ENCODE measurements at places on chromosomes 6 and 20.
A peak's percentile ranks its signal among the peaks of the same experiment; 100 is the strongest.

DNA sequence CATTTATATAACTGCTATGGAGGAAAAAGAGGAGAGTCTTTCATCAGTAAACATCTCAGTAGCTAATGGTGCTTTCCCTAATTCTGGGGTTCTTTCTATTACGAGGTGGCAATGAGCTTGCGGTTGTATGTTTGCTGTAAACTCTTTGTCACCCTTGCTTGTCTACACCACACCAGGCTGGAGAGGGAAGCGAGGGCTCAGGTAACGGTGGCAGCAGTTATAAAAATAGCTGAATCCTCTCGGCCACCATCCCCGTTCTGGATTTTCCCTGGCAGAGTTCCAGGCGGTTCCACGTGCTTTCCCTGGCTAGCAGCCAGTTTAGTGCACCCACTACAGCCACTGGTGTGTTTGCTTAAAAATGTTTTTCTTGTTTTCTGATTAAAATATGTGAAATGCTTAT lies 39.0 kb downstream of the MAS1 start:
- peak; percentile 77 for DNase-seq

DNA sequence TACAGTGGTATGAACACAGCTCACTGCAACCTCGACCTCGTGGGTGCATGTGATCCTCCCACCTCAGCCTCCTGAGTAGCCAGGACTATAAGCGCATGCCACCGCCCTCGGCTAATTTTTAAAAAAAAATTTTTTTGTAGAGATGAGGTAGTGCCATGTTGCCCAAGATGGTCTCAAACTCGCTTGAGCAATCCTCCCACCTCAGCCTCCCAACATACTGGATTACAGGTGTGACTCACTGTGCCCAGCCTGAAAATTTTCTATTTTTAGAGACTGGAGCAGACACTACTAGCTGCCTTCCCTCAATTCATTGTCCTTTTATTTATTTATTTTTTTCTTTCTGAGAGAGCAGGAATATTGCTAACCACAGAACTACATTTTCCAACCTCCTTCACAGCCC lies 20.3 kb upstream of the GTF3C6 start:
- no peak for DNase-seq

DNA sequence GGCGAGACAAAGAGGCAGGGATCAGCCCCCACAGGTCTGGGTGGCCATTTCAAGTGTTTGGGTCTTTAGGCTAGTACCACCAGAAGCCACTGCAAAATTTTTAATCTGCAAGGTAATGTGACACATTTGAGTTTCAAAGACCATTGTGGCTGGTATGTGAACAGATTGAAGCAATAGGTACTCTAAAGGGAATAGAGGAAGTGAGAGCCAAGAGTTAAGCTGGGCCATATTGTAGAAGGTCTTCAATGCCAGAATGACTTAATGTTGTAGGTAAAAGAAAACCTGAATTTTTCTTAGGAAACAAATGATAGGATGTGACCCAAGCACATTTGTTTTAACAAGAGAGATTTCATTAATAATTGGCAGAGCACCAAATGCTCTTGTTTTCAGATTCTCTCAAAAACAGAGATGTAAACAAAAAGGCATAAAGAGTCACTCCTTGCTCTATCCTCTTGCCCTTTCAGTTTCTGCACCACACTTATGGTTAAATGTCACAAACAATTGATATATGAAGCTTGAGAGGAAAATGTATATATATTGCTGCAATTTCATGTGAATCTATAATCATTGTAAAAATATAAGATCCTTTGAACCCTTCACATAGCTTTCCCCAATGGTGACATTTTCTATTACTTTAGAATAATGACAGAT lies 307.1 kb upstream of the PLN start:
- no peak for DNase-seq

DNA sequence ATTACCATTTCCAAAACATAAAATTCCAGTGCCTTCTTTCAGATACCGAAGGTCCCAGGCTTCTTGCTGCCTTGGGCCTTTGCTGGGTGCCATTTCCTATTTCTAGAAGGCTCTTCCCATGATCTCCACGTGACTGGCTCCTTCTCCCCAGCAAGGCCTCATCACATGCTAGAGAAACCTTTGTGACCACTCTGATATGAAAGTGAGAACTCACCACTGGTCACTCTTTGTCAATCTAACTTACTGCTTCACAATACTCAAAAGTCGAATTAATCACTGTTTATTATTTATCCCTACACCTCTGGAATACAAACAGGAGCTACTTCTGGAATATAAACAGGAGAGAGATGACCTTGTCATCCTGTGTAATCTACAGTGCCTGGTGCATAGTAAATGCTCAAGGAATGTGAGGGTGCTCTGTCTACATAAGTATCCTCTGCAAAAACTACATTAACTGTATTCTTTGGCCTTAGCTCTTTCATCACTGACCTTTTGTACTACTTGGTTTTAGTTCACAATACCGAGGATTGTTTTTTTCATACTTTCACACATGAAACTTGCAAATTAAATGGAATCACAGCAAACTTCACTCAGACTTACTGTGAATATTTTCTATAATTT lies 1.6 kb downstream of the STX7 start:
- DNase-seq = no peak

DNA sequence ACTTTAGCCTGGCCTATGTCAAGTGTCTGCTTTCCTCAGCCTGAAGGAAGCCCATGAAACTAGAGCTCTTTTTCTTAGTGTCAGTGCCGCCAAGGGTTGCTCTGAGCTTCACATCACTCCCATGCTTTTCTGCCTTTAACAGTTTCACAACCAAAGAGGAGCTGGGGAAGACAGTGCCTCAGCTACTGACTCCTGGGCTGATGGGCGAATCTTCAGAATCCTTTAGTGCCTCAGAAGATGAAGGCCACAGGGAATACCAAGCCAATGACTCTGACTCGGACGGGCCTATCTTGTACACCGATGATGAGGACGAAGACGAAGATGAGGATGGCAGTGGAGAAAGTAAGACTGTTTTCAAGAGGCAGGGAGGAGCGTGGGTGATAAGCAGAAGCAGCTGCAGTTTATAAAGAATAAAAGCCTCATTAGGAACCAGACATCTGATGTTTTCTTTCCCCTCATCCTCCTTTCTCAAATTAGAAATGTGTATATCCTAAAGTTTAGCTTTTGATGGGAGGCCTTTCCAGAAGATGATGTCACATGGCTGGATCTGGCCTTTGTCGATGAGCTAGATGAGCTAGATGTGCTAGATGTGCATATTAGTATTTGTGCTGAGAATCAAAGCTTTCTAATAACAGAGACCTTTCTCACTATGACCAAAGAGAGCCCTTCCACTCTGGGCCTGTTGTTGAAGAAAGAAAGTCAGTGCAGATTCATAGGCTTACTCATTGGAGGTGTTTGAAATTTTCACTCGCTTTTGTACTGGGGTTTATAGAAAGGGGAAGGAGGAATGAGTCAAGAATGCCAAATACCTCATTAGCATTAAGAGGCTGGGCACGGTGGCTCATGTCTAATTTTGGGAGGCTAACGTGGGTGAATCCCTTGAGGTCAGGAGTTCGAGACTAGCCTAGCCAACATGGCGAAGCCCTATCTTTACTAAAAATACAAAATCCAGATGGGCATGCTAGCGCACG lies 70.7 kb upstream of the LTV1 start:
- DNase-seq = no peak

- DNase-seq = no peak
Measured at GRCh38 chr20:8755340-8756118, 313.4 kb upstream of the PLCB4 start.

GRCh38 chr6:111667931-111668330 lies 62.3 kb upstream of the TRAF3IP2 start:
- DNase-seq = no peak

DNA sequence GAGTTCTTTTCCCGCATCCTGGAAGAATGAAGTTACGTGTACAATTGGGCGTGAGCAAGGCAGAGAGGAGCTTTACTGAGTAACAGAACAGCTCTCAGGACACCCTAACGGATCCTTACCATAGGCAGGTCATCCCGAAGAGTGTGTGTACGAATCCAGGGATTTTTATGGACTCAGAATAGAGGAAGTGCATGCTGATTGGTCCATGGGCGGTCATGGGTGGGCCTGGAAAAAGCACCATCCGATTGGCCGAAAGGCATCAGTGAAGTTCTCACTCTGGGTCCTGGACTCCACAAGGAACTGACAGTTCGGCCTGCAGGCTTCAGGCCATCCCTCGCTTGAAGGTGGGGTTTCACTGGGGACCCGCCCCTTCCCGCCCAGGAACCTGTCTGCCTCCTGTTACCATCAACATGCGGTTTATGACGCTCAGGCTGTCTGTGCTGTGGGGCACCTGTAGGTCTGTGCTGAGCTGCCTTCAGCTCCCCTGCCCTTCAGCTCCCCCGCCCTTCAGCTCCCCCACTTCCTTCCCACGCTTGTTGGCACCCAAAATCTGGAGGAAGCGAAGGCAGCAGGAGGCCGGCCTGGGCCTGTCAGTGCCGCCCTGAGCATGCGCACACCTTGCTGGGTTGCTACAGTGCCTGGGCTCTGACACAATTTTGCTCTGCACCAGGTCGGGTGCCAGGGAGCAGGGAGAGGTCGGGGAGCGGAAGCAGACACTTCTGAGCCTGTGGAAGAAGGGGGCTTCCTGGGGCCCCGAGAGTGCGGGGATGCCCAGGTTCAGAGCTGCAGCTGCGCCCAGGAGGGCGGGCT lies 57.9 kb upstream of the MANEA start:
- no peak for DNase-seq

DNA sequence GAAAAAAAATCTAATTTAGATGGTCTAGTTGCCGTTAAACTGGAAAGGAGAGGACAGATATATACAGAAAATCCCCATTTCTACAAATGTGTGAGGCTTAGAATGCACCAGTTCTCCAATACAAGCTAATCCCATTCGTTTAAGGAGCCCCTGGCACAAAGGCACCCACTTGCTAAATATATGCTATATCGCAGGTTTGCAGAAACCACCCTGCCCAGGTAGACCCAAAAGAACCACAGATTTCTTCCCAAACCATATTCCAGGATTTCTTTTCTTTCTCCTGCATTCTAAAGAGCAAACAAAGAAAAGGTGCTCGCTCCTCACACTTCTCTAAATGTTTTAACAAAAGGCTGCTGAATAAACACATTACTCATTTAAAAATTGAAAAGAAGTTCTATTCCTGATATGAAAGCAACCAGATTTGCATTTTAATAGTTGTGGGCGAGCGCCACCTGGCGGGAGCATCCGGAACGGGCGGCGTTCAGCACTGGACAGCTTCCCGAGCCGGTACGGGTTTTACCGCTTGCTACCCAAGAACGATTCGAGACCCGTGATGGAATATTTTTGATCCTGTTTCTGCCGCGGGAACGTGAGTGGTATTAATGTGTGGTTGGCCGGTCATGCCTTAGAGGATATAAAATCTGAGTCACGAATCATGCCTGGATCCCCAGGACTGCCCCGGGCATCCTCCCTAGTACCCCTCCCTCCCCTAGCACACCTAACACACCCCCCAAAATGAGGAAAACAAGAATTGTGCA lies 2.1 kb downstream of the PTPRT start:
- no peak for DNase-seq

DNA sequence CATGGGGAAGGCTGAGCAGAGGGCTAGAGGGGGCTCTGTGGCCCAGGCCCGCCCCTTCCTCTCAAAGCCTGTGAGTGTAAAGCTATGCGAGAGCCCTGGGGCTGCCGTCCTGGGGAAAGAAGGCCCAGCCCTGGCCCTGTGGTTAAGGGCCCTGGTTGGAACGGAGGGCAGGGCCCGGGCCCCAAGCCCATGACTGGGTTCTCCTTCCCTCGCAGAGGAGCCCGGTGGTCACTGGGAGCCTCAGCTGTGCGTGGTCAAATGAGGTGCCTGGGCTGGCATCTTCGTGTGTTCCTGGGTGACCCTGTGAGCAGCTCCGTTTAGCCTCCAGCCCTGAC lies 56.0 kb downstream of the SMOC2 start:
- DNase-seq = no peak

DNA sequence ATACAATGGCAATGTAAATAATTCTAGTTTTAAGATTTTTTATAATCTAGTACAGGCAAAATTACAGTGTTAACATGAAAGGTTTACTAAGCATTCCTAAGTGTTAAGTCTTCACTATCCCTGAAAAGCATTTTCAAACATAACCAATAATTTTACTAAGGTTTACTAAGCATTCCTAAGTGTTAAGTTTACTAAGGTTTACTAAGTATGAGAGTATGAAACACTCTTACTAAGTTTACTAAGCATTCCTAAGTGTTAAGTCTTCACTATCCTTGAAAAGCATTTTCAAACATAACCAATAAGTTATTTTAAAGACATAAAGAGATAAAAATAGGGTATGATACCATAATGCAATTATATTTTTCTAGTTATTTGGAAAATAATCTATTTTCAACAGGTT lies 82.6 kb downstream of the PRSS35 start:
- no peak for DNase-seq

DNA sequence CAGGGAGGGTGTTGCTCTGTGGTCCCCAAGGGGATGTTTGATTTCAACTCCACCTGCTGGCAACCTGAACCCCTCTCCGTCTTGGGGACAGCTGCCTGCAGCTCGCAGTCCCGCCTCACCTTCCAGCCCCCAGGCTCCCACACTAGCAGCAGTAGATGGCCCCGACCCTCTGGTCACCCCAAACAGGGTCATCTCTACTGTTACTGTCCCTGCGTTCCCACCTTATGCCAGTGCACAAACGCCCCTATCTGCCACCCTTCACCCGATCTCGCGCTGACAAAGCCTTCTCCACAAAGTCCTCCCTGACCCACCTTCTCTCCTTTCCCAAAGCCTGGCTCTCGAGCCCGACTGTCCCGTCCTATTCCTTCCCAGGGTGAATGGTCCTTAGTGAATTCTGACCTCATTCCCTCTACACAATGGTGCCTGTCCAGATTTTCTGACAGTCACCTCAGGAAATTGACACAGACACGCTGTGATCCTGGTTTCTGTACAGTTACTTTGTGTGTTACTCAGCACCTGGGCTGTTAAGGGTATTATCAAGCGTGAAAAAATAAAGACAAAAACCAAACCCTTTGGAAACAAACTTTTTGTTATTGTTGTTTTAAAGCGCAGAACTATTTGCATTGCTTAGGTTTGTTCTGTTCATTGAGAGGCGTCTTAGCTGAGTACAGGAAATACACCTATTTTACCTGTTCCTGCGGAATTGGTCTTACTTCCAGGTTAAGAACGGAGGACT lies 728 bp downstream of the FUT9 start:
- no peak for DNase-seq

DNA sequence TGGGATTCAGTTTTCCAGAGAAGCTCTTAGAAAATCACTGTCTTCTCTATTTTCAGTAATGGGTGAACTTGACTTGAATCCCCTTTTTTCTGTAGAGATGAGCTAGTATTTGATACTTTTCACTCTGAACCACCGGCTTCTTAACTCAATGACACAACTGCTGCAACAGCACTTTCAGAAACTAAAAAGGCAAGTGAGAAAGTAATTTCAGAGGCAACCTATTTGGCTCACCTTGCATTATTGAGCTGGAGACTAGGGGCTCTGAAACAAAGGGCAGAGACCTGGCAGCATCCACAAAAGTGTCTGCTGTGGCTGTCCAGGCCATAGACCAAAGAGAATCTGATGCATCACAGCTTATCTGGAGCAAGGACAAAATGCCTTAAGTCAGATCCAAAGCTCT lies 289.8 kb upstream of the IRAK1BP1 start:
- no peak for DNase-seq

DNA sequence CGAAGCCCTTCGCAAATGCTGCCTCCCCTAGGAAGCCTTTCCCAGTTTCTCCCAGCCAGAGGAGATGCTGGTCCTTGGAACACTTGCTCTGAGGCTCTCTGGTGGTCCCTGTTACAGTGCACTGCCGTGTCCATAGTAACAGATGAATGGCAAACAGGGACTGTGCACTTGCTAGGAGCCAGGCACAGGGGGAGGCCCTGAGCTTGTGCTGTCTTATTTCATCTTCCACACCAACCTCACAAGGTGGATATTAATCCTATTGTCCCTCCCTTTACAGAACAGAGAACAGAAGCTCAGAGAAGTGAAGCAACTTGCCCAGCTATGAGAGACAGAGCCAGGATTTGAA lies 19.0 kb downstream of the SRC start:
- no peak for DNase-seq
